ENCODE measurements at places on chromosomes 5 and 9.

DNA sequence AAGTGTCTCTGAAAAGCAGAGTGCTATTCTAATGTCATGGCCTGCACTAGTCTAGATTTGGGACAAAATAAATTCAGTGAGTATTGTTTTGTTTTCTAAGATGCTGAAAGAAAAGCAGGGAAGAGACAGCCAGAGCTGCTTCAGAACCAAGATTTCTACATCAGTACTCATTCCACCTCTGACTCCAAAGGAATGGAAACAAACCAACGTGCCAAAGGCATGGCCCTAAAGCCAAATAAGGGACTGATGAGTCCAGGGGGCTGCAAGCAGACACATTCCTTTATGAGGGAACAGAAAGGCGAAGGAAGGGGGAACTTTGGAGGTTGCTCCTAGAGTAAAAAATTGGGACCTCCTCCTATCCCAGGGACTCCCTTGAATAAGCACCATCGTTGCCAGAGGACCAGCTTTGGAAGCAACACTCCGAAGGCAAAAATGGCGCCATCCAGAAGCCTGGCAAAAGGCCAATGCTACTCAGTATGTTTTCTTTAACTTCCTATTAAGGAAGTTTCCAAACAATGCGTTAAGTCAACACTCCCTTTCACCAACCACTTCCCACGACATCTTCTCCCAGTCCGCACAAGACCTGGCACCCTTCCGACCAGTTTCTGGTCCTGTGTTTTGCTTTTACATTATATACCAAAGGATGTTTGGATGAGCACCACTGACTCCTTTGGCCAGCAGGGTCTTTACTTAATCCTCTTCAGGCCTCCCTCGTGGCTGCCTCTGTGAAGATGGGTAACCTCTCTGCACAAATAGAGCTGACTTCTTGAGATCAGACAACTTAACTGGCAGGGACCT is 31.6 kb downstream of the ADAM19 start:
- no peak for DNase-seq

DNA sequence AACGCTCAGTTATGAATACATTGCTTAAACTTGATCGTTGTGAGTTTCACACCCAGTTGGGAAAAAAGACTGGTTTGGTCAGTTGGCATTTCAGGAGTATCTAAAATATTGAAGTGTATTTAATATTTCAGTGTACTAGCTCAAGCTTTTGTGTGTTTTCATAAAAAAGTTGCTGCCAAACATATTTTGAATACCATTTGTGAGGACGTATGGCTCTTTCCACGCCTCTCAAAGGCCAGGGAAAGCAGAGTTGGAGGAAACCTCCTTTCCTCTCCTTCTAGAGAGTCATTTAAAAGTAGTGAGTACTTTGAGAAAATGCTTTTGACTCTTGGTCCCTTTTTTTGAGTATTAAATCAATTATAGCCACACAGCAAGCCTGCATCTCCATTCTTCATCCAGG is 43.2 kb upstream of the ANKRD33B start:
- DNase-seq, result no peak

- no peak for DNase-seq
Measured at GRCh38 chr9:112299514-112299913, 33.9 kb downstream of the PTBP3 start.

GRCh38 chr9:69798744-69799143 is 21.9 kb upstream of the CFAP95 start:
- no peak for DNase-seq

DNA sequence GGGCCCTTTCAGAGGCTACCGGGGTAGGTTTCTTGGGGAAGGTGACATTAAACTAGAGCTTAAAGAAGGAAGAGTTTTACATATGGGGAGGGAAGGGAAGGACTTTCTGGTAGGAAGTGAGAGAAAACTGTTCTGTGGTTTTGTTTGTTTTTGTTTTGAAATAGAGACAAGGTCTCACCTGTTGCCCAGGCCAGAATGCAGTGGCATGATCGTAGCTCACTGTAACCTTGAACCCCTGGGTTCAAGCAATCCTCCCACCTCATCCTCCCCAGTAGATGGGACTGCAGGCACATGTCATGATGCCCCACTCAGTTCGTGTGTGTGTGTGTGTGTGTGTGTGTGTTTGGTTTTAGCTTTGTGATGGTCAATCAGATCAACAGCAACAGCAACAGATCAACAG is 37.4 kb upstream of the CNOT6 start:
- no peak for DNase-seq

GRCh38 chr5:135602882-135603721 is 24.3 kb upstream of the CXCL14 start:
- no peak for DNase-seq

- DNase-seq, result no peak
Measured at GRCh38 chr5:80128141-80128540, 93.0 kb downstream of the THBS4 start.

- DNase-seq, result peak; percentile 18
Measured at GRCh38 chr5:131171276-131171810, 599 bp downstream of the LYRM7 start.

- DNase-seq, result no peak
Measured at GRCh38 chr5:145497052-145497451, 338.1 kb downstream of the PRELID2 start.

DNA sequence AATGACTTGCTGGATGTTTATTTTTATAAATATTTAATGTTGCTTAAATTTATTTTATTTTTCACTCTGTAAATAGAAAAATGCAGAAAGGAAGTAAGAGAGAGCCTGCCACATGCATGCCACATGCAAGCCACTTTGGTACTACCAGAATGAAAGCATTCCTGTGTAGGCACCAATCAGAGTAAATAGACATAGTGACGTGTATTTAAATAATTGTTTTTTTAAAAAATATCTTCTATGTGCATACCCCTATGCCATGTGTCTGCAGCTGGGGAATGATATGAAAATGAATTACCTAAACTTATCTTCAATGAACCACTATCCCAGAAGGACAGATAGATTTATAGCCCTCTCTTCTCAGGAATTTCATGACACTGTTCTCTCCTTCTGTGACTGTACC is 651.5 kb upstream of the RIOK2 start:
- DNase-seq, result no peak

DNA sequence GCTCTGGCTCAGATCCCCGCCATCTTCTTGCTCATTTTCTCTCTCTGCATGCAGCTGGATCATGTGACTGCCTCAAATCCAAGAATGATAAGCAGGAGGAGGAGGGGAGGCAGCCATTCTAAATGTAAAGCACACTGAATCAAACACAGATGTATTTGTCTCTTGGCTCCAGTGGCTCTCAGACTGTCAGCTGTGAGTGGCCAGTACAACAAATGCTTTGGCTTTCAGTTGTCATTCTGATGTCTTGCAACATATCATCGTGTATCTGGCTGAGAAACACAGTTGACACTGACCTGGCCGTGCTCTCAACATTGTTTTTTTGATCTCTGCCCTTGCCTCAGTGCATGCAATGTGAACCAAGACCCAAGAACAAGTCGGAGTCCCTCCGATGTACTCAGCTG is 233.1 kb downstream of the ADAMTSL1 start:
- no peak for DNase-seq

- DNase-seq, result no peak
Measured at GRCh38 chr9:123267481-123268198, 746 bp downstream of the STRBP start.

DNA sequence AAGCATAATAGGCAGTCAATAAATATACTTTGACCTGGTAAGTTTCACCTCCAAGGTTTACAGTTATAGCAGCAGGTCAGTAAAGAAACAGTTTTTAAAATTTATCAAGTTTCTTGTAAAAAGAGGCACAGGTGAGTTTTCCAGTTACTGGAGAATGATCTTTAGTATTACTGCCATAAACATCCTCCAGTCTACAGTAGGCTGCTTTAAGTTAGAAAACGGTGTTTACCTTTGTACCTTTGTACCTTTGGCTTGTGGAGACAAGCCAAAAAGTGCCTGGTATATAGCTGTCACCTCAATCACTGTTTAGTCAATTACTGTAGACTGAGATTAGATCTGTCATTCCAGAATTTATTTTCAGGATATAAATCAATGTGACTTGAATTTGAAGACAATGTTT is 42.7 kb upstream of the SRFBP1 start:
- DNase-seq, result no peak

- no peak for DNase-seq
Measured at GRCh38 chr5:106311230-106311915, 1359.4 kb downstream of the EFNA5 start.

- DNase-seq, result no peak
Measured at GRCh38 chr9:83281306-83282255, 218.6 kb upstream of the RASEF start.

- peak; percentile 17 for DNase-seq
Measured at GRCh38 chr9:35481347-35481975, 8.4 kb upstream of the RUSC2 start.

DNA sequence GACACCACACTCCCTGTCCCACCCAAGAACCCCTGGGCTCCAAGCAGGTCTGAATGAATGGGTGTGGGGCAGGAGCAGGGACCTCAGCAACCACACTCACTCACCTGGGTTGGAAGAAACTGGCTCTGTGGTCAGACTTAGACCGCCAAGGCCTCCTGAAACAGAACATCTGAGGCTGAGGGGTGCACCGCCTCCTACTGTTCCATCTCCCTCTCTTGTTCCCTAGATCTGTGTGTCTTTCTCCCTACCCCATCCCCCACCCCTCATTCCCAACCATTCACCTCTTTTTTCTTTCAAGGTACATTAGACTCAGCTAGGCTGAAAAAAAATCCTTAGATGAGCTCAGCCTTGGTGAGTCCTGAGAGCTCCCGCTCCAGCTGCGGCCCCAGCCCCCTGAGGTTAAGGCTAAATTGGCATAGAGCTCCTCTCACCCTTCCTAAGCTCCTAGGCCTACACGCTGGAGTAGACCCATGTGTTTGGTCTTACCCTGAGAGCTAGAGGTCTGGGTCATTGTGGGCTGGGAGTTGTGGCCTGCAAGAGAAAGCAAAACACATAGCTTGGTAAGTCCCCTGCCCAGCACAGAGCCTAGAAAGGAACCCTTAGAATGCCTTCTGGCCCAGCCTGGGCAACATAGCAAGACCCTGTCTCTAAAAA is 4.8 kb downstream of the ECSCR start:
- no peak for DNase-seq

DNA sequence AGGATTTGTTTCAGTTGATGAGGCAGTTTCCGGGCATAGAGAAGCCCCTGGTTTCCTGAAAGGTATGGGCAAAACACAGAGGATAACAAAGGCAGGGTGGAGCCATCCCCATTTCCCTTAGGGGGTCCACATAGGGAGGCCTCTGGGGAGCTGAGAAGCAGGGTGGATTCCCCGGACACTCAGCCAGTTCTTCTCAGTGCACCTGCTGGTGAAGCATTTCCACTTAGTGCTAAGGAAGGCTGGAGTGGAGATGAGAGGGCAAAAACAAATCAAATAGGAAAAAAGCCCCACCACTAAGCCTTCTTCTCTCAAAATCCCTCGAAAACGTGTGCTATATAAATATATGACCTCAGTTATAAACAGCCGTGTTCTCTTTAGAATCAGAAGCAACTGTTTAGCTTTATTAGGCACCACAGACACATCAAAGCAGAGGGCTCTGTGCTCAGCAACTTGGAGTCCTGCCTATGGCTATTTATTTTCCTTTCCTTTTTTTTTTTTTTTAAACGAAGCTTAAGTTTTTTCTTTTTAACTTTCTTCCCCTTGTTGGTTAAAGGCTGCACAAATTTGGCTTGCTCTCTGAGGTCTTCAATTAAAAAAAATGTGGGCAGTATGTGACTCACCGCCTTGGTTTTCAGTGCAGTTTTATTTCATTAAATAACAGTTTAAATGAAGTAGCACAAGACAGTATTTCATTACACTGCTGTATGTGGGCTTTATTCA is 67.7 kb downstream of the PRDM6 start:
- DNase-seq, result no peak

DNA sequence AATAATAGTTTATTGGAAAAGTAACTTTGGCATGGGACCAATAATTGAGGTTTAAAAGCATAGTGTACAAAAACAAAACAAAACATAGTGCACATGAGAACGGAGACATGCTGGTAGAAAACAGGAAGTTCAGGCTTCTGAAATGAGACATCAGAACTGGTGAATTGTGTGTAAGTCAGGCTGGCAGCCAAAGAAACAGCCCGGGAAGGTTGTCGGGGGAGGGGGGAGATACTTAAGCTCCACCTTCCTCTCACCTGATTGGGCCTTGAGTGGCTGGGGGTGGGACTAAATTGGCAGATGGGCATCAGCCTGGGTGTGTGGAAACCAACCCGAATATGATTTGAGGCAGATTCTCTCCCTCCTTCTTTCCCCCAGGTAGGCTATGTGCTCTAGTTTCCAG is 256.3 kb downstream of the SMARCA2 start:
- DNase-seq, result peak; percentile 48

DNA sequence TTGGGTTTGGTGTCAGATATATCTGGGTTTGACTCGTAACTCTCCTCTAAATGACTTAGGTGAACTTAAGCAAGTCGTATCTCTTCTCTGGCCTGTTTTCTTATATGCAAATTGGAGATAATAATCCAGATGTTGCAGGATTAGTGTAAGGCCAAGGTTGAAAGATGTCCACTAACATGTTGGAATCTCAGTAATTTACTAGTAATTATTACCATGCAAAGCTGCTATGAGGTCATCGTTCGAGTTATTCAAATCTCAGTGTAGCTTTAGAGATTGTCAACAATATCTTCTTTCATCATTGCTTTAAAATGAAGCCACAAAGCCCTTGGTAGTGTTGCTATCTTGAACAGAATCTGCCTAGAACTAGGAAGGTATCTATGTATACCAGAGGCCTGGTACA is 437.7 kb upstream of the KLF4 start:
- no peak for DNase-seq

DNA sequence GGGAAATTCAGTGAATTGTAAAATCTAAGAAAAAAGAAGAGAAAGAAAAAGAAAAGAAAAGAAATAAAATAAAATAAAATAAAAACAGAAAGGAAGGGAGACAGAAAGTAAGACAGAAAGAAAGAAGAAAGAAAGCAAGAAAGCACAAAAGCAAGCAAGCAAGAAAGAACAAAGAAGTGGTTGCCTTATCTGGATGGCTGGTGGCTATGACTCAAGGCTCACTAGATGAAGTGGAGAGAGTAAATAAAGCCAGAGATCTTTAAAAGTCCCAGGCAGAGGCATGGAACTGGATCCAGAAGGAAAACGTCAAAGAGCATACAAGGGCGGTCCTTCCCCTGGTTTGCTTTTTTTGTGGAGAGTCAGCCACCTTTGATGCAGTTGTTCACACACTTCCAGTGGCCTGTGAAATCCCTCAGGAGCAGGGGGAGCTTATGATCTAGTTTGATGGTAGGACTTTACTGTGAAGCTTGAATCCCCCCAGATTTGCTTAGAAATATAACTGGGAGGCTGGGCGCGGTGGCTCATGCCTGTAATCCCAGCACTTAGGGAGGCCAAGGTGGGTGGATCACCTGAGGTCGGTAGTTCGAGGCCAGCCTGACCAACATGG is 176.7 kb upstream of the HMHB1 start:
- DNase-seq, result no peak

GRCh38 chr5:53170746-53171349 is 61.3 kb upstream of the MOCS2 start:
- peak; percentile 12 for DNase-seq

DNA sequence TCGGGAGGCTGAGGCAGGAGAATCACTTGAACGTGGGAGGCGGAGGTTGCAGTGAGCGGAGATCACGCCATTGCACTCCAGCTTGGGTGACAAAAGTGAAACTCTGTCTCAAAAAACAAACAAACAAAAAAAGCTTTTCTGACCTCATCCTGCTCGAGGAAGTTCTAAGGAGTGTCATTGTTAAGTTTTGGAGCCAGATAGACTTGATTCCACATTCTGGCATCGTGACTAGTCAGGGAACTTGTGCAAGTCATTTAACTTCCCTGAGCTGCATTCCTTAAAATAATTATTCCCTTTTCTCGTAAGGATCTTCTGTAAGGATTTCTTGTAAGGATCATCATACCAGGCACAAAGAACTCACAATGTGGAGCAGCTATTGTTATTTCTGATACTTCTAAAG is 26.2 kb downstream of the SNX24 start:
- DNase-seq, result no peak

- DNase-seq, result no peak
Measured at GRCh38 chr5:20528471-20528870, 540.5 kb upstream of the CDH18 start.

All from CD4-positive, alpha-beta T cell treated with Interleukin-4 for 1 hour (primary cell).